ENCODE measurements at places on chromosomes 4 and X.

DNA sequence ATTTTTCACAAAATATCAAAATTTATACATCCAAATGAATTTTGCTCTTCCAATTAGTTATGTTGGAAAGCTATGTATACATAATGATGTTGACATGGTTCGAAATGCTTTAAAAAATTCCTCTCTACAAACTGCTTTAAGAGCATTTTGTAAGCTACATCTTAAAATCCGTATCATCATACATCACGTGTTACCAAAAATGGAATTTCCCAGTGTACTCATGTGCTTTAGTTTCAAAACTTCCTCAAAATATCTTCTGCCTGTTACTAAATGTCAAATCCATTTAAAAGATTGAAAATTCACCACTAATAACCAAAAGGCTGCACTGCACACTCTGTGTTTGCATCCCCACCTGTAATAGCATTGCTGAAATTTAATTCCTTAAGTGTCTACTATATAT lies 87.9 kb downstream of the WDFY3 start:
- DNase-seq, result no peak

DNA sequence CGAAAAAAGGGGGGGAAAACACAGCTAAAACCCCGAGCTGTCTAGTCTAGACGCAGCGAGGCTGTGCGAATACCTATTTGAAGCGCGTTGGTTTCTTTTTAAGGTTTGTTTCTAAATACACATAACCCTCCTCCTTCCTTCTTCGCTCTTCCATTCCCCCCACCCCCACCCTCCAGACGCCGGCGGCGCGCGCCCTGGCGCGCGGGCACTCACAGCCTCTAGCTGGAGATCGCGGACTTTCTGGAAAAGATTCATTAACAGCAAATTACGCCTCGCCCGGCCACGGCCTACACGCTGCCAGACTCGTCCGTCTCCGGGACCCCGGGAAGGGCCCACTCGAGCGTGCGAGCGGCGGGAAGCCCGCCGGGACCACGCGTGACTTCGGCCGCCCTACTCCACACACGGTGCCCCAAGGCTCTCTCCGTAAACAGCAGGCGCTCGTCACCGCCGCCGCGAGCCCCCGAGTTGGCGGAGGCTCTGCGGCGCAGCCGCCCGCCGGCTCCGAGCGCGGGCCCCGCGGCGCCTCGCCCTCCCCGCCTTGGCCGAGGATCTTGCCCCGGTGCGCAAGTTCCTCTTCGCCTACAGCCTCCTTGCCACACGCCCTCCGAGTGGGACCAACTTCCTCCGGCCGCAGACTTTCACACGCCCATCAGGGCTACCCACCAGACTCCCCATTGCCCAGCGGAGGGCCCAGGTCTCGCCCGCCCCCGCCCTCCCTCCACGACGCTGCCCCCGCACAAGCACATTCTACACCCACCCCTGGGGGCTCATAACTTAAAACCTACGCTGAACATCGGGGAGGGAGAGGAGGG lies 2.0 kb downstream of the BCOR start:
- DNase-seq, result no peak

- DNase-seq, result no peak
These were observed 62.3 kb downstream of the ALG13 start for GRCh38 chrX:111743316-111743715.

DNA sequence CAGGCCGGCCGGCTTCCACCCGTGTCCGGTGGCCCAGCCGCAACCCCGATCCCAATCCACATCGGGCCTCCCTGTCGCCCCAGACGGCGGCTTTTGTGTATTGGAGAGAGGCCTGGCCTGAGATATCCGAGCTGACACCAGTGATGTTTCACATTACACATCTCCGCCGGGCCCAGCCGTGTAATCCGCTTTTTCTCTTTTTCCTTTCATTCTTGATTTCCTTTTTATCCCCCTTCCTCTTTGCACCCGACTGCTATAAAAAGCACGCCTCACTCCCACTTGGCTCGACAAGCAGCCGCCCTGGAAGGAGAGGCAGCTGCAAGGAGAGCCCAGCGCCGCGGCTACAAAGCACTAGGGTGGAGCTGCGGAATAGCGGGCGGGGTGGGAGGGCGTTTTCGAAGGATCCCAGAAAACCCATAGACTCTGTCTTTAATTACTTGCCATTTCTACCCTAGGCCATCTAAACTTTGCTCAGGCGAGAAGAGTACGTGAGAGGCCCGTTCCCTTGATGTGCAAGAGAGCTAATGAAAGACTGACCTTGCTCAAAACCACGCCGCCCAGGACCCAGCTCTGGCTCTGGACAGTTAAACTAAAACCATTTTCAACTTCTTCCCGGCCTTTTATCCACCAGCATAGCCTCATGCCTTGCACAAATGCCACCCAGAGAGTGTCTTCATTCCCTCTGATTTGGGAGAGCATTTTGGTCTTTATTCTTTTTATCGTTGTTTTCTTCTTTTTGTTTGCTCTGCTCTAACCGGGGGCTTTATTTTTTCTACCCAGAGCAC lies 3.2 kb downstream of the PITX2 start:
- DNase-seq, result no peak

- no peak for DNase-seq
These were observed 120.1 kb downstream of the MFAP3L start for GRCh38 chr4:169906104-169906503.

GRCh38 chr4:211033-211511 lies 86.8 kb downstream of the ZNF718 start:
- no peak for DNase-seq

Data from osteocyte (in vitro differentiated cells).